Colonic mucosa (tissue), 4 donors: ENCODE measurements at places on chromosomes 2 and 18.

DNA sequence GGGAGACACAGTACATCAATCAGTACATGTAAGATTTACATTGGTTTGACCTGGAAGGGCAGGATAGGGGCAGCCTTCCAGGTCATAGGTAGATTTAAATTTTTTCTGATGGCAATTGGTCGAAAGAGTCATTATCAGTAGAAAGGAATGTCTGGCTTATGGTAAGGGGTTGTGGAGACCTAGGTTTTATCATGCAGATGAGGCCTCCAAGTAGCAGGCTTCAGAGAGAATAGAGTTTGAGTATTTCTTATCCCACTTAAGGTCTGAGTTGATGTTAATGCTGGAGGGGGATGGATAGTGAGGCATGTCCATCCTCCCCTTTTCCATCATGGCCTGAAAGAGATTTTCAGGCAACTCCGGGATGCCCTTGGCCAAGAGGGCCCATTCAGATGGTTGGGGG lies 60.7 kb downstream of the SPTBN1 start:
- DNase-seq, result no peak

- DNase-seq, result no peak
Measured at GRCh38 chr2:79670198-79670597, 157.3 kb downstream of the CTNNA2 start.

DNA sequence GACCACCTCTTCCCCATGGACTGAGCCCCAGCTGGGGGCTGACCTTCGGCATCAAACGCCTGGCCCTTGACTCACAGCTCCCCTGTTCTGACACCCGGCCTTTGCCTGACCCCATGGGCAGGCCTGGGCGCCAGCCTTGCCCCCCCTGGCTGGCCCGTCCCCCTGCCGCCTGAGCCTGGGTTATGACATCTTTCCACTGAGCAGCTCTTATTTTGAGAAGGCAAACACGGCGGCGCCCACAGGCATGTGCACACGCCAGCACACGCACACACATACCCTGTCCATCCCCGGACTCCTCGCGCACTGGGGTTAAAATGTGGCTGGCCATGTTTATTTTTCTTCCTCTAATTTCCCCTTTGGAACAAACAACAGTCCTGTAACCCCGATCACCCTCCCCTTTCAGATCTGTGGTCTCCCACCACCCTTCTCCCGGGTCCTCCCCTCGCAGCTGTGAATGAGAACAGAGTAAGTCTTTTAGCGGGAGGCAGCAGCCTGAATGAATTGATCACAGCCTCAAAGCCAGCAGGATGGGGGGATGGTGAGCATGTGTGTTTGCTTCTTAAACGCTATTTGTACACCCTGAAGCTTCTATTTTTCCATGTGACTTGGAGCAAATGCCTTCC lies 11.8 kb upstream of the ATOH8 start:
- peak; percentile 52 for DNase-seq

DNA sequence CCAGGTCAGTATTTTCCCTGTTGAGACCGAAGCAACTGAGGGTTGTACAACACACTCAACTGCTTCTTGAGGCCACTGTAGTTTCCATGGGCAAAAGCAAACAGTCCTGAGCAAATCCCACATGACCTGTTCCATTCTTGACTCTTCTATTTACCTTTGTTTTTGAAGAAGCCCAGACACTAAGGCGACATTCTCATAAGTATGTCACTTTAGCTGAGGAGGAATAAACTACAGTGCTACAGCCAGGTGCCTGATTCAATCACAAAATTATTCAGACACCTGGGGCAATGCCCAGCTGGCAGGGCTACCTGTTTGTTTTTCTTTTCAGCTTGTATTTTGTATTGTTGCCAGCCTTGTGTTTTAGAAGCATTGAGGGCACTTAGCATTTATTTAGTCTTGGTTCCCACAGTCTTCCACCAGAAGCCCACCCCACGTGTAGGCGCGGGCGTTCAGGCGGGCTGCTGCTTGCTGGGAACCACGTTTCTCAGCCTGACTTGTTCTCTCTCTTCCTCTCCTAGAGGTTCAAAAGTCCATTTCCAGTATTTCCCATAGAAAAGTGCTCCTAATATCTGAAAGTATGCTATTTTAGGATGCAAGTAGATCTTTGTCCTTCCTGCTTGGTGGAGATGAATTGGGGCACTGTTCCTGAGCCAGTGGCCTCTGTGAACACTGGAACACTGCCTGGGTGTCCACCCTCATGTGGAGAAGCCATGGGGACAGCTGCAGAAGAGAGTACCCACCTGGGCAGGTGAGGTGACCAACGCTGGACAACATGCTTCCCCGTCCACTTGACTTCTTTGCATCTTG lies 99.0 kb upstream of the COPS8 start:
- no peak for DNase-seq

DNA sequence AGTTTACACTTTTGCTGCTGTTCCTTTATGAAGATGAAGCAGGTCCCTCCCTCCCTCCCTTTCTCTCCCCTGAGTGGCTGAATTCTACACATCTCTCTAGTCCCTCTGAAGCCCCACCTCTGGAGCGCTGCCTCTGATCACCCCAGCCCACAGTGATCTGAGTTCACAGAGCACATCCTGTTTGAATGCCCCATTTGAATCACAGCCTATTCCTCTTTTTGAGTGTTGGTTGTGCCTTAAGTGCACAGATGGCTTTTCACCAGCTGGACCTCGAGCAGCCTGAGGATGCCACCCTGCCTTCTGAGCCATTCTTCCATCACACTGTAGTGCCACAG lies 87.1 kb downstream of the ITGB1BP1 start:
- DNase-seq, result no peak

DNA sequence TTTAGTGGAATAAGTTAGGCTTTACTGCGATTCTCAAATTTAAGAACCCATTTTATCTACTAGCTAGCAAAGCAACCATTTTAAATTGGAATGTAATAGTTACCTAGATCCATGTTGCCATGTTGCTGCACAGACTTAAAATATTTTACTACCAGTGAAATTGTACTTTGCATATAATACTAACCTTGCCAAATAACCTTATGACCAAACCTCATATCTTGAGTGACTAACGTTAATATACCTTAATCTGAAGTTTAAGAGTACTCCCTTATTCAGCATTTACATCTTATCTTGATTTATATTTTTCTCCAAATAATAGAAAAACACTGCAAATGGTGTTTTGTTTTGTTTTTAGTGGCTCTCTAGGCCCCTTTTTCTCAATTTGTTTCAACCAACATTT lies 50.3 kb upstream of the NAB1 start:
- DNase-seq, result no peak

DNA sequence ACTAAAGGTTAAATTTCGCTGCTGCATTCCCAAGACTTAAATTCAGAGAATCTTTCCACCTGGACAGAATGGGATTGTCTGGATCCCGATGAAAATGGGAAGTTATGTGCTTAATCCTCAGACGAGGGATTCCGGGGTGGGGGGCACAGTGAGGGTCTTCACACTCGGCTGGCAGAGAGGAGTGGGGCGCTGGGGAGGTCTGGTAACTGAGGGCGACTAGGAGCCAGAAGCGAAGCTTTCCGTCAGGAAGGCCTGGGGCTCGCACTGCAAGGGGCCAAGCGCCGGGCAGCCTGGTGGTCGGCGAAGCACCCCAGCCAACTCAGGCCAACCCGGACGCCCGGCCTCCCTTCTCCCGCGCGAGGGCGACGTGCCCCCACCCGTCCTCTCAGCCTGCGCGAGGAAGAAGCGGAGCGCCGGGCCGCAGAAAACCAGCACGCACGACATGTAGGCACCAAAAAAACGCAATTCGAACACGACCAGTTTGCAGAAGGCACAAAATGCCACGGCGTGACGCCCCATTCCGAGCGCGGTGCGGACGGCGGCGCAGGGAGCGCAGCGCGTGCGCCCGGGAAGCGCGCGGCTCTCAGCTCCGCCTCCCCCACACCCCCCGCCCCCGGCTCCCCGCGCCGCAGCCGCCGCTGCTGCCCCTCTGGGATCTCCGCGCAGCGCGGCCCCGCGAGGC lies 188.1 kb downstream of the ZEB2 start:
- DNase-seq, result peak; percentile 68

- DNase-seq, result no peak
Measured at GRCh38 chr2:18900691-18901141, 311.3 kb upstream of the NT5C1B start.

DNA sequence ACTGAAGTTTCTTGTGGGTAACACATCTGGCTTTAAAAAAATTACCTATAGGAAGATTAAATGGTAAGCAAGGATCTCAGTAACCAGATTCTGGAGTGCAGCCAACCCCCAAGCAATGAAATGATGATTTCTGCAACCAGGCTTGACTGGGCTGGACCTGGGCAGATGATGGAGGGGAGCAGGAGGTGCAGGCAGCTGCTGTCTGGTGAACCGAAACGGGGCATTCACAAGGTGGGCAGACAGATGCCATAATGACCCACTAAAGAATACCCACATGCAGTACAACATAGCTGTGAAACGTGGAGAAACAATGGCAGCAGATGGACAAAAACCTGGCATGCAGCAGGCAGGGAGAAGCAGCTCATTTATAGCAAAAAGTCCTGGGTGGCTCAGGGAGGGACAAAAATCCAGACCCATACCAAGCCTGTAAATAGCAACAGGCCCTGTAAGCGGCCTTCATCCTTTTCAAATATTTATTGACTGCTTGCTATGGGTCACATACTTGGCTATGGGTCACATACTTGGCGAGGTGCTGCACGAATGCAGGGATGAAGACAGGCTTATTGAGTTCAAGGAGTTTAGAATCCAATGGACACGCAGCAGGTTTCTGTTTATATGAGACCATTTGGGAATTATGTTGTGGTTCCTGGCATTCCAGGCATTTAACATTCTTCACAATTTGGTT lies 244.7 kb downstream of the HRH4 start:
- no peak for DNase-seq

DNA sequence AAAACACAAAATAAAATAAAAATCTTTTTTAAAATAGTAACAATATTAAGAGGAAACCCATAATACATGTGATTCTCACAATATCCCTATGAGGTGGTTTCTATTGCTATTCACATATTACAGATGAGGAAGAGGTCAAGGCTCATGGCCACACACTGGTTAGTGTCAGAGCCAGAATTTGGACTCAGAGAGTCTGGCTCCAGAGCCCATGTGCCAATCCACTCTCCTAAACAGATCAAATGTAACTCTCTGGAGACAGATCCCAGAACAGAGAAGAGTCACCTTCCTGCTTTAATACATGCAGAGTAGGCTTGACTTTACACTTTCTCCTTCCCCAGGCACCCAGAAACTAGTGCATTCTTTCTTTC lies 10.1 kb upstream of the SLC11A1 start:
- no peak for DNase-seq

GRCh38 chr2:176763851-176764404 lies 448.7 kb upstream of the HNRNPA3 start:
- DNase-seq, result no peak

- DNase-seq, result no peak
Measured at GRCh38 chr2:240343548-240343947, 91.9 kb upstream of the GPC1 start.

DNA sequence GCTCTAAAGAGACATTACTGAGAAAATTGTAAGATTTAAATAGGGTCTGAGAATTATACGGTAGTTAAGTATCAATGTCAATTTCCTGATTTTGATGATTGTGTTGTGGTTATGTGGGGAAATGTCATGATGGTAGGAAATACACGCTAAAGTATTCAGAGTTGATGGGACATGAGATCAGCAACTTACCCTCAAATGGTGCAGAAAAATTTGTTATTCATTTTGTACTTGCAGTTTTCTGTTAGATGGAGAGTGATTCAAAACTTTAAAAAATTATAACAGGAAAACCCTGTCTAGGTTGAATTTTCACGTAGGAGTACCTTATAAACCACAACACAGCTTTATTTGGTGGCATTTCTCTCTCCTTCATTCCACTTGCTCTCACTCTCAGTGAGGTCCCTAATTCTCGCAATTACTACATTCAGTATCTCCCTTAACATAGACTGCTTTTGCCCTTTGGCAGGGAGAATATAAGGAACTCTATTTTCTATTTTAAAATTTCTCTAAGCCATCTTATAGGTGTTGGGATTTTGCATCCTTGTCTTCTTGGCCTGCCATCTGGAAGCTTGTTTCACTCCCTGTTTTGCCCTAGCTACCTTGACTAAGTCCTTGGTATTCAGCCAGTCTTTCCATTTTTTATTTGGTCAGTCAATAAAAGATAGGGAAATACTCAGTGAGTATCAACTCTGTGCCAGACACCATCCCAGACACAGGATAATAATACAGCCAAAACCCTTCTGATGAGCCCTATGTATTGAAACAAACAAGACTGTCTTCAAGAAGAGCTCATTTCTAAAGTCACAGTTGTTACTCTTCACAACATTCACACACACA lies 550.6 kb upstream of the ACVR2A start:
- no peak for DNase-seq

DNA sequence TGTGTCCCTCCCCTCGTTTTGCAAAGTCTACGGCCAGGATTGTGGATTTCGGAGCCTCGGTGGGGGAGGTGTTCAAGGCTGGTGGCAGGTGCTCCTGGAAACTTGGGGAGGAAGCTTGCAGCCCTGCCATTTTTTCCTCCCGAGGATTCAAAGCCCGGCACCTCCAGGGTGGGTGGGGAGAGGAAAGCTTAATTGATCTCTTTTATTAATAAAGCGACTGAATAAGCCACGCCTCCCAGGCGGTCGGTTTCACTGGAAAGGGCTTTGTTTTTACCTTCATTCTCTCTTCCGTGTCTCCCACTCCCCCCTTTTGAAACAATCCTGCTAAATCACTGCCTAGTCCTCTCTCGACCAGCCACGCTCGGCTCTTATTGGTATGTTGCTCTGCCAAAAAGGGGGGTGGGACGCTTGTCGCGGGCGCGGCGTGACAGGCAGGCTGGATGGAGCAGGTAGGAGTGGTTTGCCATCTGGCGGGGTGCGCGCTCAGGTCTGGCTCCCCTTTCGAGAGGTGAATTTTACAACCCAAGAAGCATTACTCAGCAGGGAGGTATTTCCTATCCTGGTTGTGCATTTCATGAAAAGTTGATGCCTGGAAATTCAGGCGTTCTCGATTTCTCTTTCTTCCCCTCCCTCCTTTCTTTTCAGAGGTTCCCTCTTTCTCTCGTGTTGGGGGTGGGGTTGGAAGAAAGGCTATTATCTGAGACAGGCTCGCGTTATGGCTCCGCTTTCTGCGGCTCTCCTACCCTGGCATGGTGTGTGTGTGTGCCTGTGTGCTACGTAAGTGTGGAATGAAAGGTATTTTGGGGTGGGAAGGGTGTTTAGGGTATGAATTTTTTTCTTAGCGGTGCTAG lies 1.4 kb downstream of the NEDD4L start:
- peak; percentile 83 for DNase-seq

DNA sequence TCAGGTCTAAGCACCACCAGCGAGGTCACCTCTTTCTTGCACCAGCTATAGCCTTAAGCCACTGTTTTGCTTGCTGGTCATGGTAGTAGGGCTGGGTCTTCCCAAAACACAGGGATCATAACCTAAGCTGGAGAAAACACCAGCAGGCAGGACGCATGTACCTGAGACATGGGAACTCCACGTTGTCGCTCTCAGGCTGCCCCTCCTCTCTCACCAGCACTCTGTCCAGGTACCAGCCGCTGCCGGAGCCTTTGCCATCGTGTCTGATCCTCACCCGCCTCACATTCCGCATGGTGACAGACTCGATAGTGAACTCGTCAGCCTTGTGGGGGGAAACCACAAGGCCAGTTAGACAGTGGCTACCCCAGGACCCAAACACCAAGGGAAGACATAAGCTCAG lies 79.5 kb downstream of the LOXHD1 start:
- DNase-seq, result no peak
